Hepatocyte (in vitro differentiated cells): ENCODE measurements at places on chromosomes 2 and 18. TPM values are rescaled to one million over a fixed set of nuclear protein-coding genes. Genes with fewer than 3 reads are reported as not detected.

The PTH2R gene
- polyA plus RNA-seq, result 0.30 TPM in 1 of 2 replicates, not detected in the other

DNA sequence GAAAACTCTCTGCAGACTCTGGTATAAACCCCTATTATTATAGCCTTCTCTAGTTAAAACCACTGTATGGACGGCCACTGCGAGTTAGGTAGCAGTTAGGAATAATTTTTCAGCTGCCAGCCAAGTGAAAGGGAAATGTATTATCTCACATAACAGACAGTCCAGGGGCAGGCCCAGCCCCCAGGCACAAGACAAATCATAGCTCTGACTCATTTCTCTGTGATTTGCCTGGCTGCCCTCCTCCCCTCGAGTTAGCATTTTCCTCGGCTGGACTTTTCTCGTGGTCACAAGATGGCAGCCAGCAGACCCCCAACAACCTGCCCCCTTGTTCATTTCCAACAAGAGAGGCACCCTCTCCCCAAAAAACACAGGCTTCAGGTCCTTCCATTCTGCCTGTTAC lies 10.5 kb downstream of the VIT start:
- peak; percentile 22 for DNase-seq

DNA sequence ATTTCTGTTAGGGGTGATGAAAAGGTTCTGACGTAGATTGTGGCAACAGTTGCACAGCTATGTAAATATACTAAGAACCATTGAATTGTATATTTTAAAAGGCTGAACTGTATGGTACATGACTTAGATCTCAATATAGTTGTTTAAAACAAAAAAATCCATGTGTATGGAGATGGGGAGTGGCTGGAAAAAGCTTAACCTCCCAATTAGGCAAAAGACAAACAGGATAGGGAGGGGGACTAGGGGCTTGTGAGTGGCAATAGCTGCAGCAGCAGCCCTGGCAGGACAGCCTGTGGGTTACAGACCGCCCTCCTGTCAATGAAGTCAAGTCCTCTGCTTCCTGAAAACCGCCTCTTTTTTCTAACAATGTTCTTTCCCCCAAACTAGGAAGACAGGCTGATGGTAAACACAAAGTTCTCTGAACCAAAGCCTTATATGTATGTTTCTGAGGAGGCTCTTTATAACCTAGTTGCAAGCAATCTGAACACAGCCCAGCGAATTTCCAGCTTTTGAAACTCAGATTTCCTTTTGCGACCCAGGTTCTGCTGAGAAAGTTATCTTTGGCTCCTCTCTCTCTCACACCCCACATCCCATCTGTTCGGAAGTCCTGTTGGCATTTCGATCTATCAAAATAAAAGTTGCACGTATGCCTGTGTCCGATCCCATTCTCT lies 10.3 kb downstream of the ATP8B1 start:
- DNase-seq, result no peak

DNA sequence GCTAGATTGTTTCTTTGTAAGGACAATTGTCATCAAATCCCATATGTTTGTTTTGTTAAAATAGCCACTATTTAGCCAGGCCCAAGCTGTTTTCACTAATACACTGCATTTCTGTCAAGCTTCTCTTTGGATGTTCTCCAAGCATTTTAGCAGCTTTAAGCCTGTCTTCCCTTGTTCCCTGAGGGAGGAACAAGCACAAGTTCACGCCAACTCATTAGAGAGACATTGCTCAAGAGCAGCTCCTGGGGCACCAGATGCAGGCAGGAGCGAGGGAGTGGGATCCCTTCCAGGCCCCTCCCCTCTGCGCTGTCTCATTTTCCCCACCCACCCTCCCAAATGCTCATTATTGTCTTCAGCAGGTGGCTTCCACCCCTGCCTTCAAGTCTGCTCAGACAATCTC lies 32.6 kb upstream of the PPP3R1 start:
- DNase-seq, result peak; percentile 17

The KATNAL2 gene
- 2.2 and 4.3 TPM in 2 replicates for polyA plus RNA-seq

- no peak for DNase-seq
Observed at GRCh38 chr2:10762651-10763460, 41.4 kb downstream of the ATP6V1C2 start.

The KYNU gene
- polyA plus RNA-seq, result 7.6 and 9.4 TPM in 2 replicates

The GPR39 gene
- 8.2 and 11.1 TPM in 2 replicates for polyA plus RNA-seq

GRCh38 chr2:8472545-8473323 lies 209.1 kb upstream of the ID2 start:
- no peak for DNase-seq

DNA sequence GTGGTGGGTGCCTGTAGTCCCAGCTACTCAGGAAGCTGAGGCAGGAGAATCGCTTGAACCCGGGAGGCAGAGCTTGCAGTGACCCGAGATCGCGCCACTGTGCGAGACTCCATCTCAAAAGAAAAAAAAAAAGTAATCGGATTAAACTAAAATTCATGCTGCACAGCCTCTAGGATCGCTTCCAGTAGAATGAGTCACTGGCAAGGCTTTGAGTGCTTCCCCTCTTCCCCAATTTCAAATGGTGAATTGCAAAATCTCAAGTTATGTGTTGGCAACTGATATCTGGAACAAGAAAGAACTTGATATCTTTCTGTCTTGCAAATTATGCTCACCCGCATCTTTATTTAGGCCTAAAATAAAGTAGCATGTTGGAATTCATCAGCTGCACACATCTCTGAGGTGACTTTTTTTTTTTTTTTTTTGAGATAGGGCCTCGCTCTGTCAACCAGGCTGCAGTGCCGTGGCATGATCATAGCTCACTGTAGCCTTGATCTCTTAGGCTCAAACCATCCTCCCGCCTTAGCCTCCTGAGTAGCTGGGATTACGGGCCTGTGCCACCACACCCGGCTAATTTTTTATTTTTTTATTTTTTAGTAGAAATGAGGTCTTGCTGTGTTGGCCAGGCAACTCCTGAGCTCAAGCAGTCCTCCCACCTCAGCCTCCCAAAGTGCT lies 12.7 kb downstream of the TTC39C start:
- no peak for DNase-seq

DNA sequence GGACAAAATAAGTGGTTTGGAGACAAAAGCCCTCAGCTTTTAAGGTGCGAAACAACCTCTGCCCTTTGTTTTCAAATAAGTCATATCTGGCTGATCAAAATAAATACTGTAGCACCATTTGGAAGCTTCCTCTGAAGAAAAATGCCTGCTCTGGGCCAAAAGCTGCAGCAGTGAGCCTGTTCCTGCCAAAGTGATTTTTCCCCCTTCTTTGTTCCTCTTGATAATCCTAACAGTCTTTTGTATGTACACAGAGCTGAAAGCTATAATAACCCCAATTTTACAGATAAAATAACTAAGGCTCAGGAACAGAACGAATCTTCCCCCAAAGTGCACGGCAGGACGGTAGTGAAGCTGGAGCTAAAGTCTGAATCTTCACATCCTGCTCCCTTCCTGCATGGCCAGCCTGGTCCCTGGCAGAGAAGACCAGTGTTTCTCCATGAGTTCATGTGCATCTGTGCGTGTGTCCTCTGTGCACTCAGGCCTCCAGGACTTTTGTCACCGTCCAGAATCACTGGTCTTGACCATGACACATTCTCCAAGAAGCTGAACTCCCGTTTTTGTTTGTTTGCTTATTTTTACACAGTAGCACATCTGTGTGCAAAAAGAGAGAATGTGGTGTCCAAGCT lies 2114.1 kb upstream of the PIK3C3 start:
- peak; percentile 12 for DNase-seq

GRCh38 chr18:76771192-76771799 lies 51.1 kb upstream of the ZNF236 start:
- DNase-seq, result no peak

DNA sequence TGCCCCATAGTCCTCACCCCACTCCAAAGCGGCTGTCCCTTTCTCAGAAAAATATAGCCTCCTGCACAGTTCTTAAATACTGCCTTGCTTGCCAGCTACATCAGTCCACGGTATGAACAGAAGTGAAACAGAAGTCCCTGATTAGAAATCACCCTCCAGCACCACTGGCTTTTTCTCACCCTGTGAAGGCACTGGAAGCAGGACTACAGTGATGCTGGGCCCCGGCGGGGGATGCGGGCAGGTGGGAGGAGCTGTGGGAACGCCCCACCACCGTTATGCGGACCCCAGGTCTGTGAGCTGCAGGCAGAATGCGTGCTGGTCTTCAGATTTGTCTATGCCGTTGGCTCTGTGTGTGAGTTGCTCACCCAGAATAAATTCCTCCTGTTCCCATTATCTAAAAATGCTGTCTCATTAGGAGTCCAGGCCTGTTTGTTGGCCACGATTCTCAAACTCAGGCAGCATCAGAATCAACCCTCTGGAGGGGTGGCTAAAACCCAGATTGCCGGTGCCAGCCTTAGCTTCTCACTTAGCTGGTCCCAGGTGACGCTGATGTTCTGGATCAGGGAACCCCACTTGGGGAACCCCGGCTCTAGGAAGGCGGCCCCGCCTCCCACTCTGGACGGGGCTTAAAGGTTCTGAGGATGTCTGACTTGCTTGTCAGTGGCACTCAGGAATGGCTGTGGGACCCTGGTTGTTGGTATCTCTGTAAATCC lies 224.8 kb upstream of the PXDN start:
- no peak for DNase-seq

The TNFRSF11A gene
- polyA plus RNA-seq, result 2.1 and 4.1 TPM in 2 replicates

DNA sequence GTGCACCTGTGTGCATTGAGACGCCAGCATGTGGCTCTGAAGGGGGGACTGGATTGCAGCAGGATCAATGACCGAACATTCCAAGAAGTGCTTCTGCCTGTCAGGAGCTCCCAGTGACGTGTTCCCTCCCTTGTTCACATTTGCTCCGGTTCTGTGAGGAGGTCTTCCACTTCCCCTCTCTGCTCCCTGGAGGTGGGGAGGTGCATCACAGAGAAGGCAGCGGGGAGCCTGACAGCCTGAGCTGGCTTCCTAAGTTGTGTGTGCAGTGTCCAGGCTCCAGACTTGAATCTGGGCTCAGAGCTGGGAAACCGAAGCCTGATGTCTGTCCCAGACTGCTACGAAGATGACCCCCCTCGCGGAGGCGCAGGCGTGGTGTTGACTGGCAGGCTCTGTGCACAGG lies 171.0 kb downstream of the KLHL29 start:
- no peak for DNase-seq

- no peak for DNase-seq
Observed at GRCh38 chr18:55588870-55589595, 1.0 kb upstream of the TCF4 start.

- no peak for DNase-seq
Observed at GRCh38 chr2:128628996-128629395, 310.3 kb upstream of the HS6ST1 start.

The INHBB gene
- polyA plus RNA-seq, result 1.3 and 2.7 TPM in 2 replicates

GRCh38 chr2:231877533-231878456 lies 48.4 kb downstream of the NPPC start:
- DNase-seq, result no peak

The GRHL1 gene
- 4.0 and 9.5 TPM in 2 replicates for polyA plus RNA-seq

The UPP2 gene
- polyA plus RNA-seq, result not detected in 2 replicates

GRCh38 chr2:134739879-134740301 lies 21.1 kb upstream of the TMEM163 start:
- no peak for DNase-seq

GRCh38 chr2:158962074-158962473 lies 6.4 kb upstream of the TANC1 start:
- DNase-seq, result no peak

The IFIH1 gene
- 1.7 and 7.1 TPM in 2 replicates for polyA plus RNA-seq

GRCh38 chr2:230735884-230736283 lies 23.2 kb downstream of the CAB39 start:
- DNase-seq, result no peak
